ENCODE measurements at places on chromosomes 3 and 15.

DNA sequence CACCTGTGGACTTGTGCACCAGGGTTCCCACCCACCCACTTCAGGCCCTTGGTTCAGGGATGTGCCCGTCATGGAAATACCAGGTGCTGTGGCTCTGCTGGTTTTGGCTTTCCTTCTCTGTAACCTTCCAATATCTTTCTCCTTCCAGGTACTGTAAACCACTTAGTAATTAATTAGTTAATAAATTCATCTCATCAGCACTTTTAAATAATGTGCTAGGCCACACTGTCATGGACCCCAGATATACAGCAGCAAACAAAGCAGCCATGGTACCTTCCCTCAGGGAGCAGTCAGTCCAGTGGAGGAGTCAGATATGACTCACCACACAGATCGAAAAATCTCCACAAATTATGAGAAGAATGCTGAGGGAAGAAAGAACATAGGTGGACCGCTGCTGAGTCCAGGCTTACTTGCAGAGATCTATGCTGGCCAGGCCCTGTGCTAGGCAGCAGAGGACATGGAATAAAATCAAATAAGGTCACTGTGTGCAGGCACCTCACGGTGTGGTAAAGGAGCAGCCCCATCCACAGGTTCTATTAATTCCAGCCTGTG lies 6.8 kb upstream of the GATA2 start:
- DNase-seq = no peak

DNA sequence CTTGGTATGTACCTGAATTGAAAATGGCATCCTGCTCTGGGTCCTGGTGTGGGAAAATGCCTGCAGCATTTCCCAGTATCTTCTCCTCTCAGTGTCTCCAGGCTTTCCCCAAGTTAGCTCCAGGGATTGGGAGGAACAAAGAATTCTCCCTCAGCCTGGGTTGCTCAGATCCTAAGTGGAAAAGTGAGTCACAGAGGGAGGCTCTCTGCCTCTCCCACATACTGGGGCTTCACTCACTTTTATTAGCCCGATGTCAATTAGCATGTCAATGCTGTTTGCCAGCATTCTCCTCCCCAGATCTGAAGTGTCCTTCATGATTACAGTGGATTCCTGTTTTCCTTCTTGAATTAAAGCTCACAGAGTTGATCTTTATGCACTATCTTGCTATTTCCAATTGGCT lies 655.0 kb downstream of the EPHA3 start:
- no peak for DNase-seq

- no peak for DNase-seq
Observed at GRCh38 chr15:75178171-75178937, 23.3 kb upstream of the C15orf39 start.

GRCh38 chr3:163508206-163508605 lies 1570.1 kb downstream of the SI start:
- DNase-seq = no peak

- DNase-seq = no peak
Observed at GRCh38 chr15:61169275-61169903, 59.7 kb downstream of the RORA start.

GRCh38 chr3:127209155-127209839 lies 16.4 kb downstream of the PRR23E start:
- DNase-seq = no peak

- no peak for DNase-seq
Observed at GRCh38 chr3:73552700-73553099, 72.0 kb downstream of the PDZRN3 start.

- DNase-seq = no peak
Observed at GRCh38 chr3:59968513-59969045, 918.8 kb upstream of the CFAP20DC start.

DNA sequence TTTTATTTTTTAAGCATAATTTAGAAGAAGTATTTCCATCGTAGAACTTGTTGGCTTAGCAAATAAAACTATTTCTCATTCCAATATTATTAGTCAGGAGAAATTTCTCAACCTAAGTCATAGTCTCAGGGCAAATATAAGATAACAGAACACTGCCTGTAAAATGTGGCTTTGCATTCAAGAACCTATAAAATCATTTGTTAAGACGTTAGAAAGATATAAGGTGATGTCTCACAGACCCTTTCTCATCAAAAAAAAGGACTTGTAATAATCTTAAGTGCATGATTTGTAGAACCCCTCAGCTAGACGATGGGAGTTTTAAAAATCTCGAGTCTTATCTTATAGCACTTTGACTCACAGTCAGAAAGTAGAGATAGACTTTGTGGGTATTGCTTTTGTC lies 314.7 kb upstream of the CFAP20DC start:
- DNase-seq = no peak

DNA sequence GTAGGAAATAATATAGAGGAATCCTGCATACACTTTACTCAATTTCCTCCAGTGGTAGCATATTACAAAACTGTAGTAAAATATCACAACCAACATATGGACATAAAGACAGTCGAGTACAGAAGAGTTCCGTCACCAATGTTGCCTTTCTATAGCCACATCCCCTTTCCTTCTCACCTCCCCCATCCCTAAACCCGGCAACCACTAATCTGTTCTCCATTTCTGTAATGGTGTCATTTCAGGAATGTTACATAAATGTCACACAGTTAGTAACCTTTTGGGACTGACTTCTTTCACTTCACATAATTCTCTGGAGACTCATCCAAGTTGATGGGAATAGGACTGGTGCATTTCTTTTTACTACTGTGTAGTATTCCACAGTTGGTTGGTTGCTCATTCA lies 41.4 kb upstream of the ATG7 start:
- no peak for DNase-seq

GRCh38 chr15:60419753-60420152 lies 22.0 kb upstream of the ANXA2 start:
- no peak for DNase-seq

DNA sequence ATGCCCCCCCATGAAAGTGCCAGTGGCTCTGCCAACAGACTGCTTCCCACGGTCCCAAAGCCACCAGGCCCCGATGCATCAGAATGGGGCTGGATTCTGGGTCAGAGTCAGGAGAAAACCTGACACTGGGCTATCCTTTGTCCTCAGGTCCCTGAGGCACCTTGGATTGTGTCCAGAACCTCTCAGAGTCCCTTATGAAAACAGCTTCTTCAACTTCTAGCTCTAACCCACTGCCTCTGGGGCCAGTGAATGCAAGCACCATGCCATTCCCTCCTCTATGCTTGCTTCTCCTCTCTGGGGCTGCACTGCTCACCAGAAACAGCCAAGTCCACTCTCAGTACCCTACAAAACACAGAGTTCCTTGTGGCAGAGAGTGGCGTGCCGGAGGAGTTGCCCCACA lies 9.9 kb downstream of the CRABP1 start:
- DNase-seq = no peak

- no peak for DNase-seq
Observed at GRCh38 chr15:84643838-84644237, 10.2 kb downstream of the WDR73 start.

DNA sequence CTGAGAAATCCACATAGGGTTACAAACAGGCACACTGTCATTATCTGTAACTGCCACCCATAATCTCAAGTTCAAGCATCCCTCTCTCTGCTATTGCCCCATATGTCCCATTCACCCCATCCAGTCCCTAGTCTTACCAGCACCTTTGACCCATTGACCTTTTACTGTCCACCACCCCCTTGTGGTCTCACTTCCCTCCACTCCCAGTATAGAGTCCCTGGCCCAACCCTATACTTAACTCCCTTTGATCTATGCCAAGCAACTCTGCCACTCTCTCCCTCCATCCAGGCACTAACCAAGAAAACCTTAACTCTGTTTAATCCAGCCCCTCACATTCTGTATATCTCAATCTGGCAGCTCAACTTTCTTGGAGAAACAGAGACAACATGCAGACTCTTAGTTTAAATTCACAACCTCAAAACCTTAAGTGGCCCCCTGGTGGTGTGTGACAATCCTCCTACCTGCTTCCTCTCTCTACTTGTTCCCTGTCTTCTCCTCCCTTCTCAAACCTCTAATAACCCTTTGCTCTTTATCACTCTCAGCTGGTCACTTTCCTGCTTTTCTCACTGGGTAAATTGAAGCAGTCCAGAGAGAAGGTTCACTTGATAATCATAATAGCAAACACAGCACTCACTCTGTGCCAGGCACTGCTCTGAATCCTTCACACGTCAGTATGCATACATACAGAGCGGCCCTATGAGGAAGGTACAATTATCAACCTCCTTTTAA lies 162.7 kb downstream of the STT3B start:
- peak; percentile 9 for DNase-seq

GRCh38 chr3:60912876-60913275 lies 338.4 kb downstream of the FHIT start:
- no peak for DNase-seq

GRCh38 chr15:69525543-69525942 lies 72.9 kb downstream of the RPLP1 start:
- DNase-seq = no peak

DNA sequence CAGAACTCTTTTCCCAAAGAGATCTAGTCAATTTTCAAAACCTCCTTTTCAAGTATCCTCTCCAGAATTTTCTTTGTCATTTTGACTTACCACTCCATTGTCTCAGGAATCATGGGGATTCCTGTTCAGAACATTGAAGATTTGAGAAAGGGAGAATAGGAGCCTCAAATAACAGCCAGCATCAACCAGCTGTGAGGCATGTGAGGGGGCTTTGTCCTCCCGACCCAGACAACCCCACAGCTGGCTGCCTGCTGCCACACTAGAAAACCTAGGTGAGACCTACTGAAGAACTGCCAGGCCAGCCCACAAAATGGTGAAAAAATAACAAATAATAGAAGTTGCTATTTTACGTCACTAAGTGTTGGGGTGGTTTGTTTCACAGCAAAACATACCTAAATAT lies 5.9 kb upstream of the ARHGEF26 start:
- no peak for DNase-seq

DNA sequence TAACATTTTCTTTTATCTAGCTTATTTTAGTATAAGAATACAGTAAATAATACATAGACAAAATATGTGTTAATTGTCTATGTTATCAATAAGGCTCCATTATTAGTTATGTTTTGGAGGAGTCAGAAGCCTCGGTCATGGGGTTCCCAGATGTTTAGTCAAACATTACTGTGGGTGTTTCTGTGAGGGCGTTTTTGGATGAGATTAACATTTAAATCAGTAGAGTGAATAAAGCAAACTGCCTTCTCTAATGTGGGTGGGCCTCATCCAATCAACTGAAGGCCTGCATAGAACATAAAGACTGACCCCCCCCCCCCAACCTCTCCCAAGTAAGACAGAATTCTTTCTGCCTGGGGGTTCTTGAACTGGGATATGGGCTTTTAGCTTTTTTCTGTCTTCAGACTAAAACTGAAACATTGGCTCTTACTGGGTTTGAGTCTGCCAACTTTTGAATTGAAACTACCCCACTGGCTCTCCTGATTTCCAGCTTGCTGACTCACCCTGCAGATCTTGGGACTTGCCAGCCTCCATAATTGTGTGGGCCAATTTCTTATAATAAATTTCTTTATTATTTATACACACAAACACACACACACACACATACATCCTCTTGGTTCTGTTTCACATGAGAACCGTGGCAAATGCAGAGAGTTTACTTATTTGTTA lies 192.0 kb downstream of the TPRG1 start:
- no peak for DNase-seq

- DNase-seq = no peak
Observed at GRCh38 chr3:184603151-184604030, 41.8 kb downstream of the EPHB3 start.

- no peak for DNase-seq
Observed at GRCh38 chr3:160154033-160154432, 71.2 kb upstream of the C3orf80 start.

- no peak for DNase-seq
Observed at GRCh38 chr3:107562969-107563529, 40.3 kb downstream of the BBX start.

GRCh38 chr3:14768881-14769280 lies 49.9 kb upstream of the FGD5 start:
- DNase-seq = no peak

DNA sequence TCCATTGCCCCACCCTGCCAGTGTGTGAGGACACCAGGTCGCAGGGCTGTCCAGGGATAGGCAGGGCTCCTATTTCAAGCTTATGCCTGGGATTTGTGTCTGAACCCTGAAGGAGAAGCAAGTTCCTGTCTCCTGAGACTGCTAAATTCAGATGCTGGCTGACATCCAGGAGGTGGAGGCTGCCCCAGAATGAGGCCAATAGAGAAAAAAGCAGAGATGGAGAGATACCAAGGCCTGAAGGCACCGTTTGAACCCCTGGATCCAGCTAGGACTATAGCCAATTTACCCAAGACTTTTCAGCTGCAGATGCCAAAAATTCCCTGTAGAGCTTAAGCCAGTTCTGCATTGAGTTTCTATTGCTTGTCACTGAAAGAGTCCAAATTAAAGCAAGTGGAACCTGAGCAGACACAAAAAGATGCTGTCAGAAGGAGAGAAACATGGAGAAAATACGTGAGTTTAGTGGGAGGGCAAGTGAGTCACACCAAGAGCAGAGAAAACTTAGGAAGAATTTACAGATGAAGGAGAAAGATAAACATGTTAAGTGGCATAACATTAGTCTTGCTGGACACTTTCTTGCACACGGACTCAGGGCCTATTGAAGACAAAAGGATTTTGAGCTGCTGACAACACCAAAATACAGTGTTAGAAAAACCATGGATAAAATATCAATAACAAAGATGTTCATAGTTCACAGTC lies 148.6 kb downstream of the CNTN3 start:
- DNase-seq = no peak

DNA sequence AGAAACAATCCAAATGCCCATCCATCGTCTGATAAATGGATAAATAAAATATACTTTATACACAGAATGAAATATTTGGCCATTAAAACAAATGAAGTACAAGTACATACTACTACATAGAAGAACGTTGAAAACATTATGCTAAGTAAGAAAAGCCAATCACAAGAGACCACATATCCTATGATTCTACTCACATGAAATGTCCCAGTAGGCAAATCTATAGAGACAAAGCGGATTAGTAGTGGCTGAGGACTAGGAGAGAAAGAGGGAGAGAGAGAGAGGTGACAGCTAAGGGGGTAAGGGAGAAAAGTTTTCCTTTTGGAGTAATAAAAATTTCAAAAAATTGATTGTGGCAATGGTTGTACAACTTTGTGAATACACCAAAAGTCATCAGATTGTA lies 147.0 kb downstream of the GREM1 start:
- DNase-seq = no peak

GRCh38 chr3:64685800-64686445 lies 1.9 kb downstream of the ADAMTS9 start:
- no peak for DNase-seq

DNA sequence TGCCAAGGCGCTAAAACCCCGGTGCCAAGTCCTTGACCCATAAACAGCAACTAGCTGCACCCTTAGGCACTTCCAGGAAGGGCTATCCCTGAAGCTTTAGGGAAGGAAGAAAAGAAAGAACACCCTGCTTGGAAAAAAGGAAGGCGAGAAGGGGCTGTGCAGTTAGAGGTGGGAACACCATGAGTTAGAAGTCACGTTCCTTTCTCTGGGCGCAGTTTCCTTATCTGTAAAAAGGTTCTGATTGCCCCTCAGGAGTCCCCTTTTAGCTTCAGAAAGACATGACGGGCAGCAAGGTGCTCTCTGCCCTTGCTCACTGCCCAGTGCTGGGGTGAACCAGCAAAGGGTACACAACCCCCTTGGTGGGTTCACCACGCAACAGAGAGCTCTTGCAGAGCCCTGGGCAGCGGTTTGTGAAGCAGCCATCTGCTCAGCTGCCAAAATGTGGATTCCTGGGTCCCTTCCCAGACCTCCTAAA lies 798 bp downstream of the GCHFR start:
- no peak for DNase-seq

GRCh38 chr15:74311734-74312444 lies 55.6 kb downstream of the CYP11A1 start:
- no peak for DNase-seq

- DNase-seq = no peak
Observed at GRCh38 chr15:64361259-64361658, 5.3 kb upstream of the CSNK1G1 start.
